ENCODE measurements at places on chromosomes 2 and 18. TPM values are rescaled to one million over a fixed set of nuclear protein-coding genes. Genes with fewer than 3 reads are reported as not detected.

GTF2A1L gene
- total RNA-seq = not detected

- no peak for DNase-seq
- H3K4me1 ChIP-seq = no peaks in the 10 kb centered on the region
- no peak overlapping the region for H3K27ac ChIP-seq
- no peaks in the 10 kb centered on the region for H3K36me3 ChIP-seq
Measured at GRCh38 chr18:41043876-41044275, 911.2 kb upstream of the PIK3C3 start.

DNA sequence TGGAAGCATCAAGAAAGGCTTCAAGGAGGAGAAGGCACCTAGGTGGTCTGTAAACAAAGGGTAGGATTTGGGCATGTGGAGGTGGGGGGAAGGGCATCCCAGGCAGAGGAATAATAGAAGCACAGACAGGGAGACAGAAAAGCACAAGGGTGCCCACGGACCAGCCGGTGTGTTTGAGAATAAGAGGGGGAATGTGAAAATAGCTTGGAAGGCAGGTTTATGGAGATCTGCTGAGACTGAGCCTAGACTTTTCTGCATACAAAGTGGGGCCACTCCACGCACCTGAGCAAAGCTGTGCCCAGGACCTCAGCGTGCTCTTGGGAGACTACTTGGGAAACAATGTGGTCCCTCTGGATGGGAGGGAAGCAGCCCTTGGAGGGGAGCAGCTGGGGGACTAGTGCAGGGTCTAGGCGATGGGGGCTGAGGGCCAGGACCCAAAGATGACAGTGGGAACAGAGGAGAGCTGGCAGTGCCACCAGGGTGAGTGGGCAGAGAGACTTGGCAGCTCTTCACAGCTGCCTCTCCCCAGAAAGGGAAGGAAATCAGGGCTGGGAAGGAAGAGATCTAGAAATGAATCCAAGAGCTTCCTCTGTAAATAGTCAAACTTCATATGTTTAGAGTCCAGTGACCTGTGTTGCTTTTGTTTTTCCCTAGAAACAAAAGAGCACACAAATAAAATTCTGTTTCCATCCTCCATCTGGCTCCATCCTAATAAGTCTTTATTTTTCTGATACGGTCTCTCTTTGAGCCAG, 110.7 kb upstream of the SMAD7 start:
- no peaks in the 10 kb centered on the region for H3K4me1 ChIP-seq
- DNase-seq = no peak
- H3K27ac ChIP-seq = no peak overlapping the region
- H3K4me3 ChIP-seq = no peak overlapping the region

DNA sequence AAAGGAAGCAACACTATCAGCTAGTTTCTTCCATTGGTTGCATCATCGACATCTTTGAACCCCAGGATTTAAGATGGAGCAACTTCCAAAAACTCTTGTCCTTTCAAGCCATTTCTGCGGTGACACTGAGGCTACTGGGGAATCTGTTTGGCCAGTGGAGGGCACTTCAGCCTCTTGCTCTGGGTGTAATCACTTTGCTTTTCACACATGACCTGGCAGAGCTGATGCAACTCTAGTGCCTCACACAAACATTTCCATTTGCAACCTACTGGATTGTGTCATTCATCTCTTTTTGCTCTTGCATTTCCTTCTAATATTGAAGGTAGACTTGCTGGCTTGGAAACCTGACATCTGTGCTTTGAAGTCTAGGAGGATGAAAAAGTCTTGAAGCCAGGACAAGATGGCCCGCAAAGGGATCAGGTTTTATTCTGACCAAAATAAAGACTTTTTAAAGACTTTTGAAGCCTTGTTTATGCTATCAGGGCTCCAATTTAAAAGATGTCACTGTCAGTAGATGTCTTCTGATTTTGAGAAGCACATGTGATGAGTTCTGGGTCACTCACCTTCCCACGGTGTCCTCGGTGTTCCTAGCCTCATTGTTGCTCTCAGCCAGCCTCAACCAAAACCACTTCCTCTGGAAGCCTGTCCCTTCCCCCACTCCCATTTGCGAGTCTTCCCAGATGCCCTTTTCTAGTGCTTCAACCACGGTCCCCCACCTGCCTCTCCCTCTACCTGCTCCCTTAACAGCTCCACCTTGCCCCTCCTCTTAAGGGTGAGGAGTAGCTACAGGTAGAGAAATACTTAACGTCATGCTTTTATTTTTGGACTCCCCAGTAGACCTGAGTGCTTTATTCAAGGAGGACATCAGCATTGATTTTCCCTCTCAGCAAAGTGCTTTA, 69.7 kb upstream of the KCNE4 start:
- DNase-seq = peak; percentile 18
- no peak overlapping the region for H3K27ac ChIP-seq
- no peaks in the 10 kb centered on the region for H3K27me3 ChIP-seq
- no peaks in the 10 kb centered on the region for H3K4me1 ChIP-seq
- H3K36me3 ChIP-seq = no peaks in the 10 kb centered on the region
- H3K4me3 ChIP-seq = no peak overlapping the region

RND3 gene
- total RNA-seq = 54.6 TPM

TMEM247 gene
- not detected for total RNA-seq

LRP1B gene
- total RNA-seq = not detected

- H3K36me3 ChIP-seq = no peaks in the 10 kb centered on the region
- H3K4me1 ChIP-seq = peaks cover 11% of the 10 kb centered on the region
- no peak overlapping the region for H3K4me3 ChIP-seq
- DNase-seq = no peak
- H3K27me3 ChIP-seq = no peaks in the 10 kb centered on the region
Measured at GRCh38 chr2:28336982-28337627, 55.6 kb upstream of the FOSL2 start.

DNA sequence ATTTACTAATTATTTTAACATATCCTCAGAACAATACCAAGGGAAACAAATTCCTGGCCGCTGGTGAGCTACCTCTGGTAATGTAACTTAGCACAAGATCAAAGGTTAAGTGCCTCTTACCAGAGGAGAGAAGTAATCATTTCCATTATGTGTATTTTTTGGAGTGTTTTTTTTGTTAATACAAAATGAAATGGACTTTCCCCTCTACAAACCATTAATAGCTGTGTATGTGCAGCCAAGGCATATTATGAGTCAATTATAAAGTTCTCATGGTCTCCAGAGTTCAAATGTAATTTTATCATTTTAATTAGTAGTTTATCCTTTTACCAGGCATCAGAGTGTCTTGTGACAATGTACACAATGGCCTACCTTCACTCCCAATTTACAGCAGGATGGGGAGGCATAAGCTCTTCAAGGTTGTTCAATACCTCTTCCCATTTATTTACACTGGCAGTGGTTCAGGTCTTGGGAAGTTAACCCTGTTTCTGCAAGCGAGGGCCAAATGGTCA, 242.2 kb downstream of the TGIF1 start:
- no peak overlapping the region for H3K27ac ChIP-seq
- no peak overlapping the region for H3K4me3 ChIP-seq
